ENCODE measurements at places on chromosomes 1 and 21. TPM values are rescaled to one million over a fixed set of nuclear protein-coding genes. Genes with fewer than 3 reads are reported as not detected.
A peak's percentile ranks its signal among the peaks of the same experiment; 100 is the strongest.

DNA sequence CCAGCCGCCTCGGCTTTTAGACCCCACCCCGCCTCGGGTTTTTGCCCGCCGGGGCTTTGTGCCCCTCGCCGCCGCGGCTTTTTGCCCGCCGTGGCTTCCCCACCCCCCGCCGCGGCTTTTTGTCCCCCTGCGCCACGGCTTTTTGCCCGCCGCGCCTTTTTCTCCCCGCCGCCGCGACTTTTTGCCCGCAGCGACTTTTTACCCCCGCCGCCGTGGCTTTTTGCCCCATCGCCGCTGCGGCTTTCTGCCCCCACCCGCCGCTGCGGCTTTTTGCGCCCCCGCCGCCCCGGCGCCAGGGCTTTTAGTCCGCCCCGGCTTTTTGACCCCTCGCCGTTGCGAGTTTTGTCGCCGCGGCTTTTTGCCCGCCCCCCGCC is 474.4 kb downstream of the FAM72C start:
- no peak for DNase-seq

The ADAMTS4 gene
- total RNA-seq, result 0.41 TPM

DNA sequence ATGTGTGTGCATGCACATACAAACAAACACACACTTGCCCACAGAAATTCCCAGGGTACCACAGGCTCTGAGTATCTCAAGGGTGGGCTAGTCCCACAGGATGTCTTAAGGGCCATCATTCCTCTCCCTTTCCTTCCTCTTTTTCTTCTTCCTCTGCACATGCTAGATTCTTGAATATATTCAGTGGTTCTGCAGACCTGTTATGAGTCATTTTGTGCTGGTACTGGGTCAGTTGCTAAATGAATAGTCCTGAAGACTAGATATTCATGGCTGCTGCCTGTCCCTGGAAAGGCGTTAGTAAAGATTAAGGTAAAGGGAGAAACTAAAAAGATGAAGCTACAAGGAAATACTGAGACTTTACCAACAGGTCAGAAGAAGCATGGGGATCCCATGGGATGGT is 256.7 kb upstream of the KIAA0040 start:
- DNase-seq, result no peak

The SPRR2E gene
- not detected for total RNA-seq

GRCh38 chr1:85607126-85607920 is 26.8 kb downstream of the CCN1 start:
- DNase-seq, result no peak

The CAMSAP2 gene
- total RNA-seq, result 117 TPM

DNA sequence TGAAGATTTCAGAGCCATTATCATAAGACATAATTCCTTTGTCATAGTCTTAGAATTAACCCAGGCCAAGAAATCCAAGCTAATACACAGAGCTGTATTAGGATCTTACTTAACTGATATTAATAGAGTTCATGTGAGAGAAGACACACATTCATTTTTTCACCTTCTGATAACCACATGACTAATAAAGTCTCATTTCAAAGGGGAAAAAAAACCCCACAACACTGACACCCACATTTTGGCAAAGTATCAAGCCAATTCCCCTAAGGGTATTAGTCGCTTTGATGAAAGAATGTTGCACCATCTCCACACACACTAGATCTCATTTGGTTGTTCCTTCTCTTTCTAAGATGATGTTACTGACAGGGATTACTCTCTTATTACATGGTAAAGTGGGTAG is 344.4 kb upstream of the ESRRG start:
- DNase-seq, result no peak

The WLS gene
- 28.1 TPM for total RNA-seq

- no peak for DNase-seq
Observed at GRCh38 chr1:230271300-230272035, 154.7 kb downstream of the PGBD5 start.

The ADGRB2 gene
- total RNA-seq, result 42.4 TPM

DNA sequence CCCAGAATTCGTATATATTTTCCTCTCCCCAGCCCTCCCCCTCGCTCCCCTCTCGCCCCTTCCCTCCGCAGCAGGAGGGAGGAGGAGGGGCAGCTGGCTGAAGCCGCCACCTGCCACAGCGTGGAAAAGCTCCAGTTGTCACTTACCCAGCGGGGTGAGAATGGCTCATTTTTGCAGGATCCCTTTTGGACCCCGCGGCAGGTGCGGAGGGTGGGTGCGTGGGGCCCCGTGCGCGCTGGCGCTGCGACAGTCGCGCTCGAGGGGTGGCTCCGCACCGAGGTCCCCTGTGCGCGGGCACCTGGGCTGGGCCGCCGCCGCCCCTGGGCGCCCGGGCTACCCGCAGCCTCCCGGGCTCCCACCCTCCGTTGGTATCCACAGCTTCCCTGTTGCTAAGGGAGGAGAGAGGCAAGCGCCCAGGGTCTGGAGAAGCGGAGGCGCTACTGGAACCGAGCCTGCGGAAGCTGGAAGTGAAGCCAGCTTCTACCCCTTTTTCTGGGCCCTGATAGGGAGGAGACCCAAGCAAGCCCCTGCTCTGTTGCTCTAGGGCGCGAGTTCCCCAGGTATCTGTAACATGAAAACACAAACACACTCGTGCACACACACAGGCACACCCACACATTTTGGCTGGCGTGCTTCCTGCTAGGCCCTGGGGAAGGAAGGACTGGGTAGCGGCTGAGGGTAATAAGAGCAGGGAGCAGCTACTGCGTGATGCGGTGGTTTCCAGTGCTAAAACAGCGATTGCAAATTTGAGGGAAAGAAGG is at the start of gene ERICH3:
Gene ERICH3 (minus strand): TSS at position 442 of the 761 bp plus-strand sequence. CDS start 273 bp downstream, at position 169.
- peak; percentile 16 for DNase-seq

GRCh38 chr21:15976807-15977206 is 247.0 kb downstream of the USP25 start:
- no peak for DNase-seq

DNA sequence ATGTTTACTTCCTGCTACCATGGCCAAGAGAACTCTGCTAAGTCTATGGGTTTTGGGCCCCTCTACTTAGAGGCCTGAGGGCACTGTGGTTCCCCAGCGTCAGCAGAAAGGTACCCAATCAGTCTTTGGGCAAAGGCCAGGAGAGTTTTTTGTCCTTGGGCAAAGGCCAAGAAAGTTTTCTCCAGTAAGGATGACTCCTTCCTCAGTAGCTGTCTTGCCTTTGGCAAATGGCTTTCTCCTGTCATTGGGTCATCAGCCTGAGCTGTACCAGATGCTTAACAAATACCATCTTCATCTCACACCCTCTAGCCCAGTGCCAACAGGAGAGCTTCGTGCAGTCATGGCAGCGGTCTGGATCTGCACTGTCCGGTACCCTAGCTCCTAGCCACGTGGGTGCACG is 199.3 kb upstream of the TMEM51 start:
- DNase-seq, result no peak

- DNase-seq, result no peak
Observed at GRCh38 chr21:32735524-32735923, 7.7 kb upstream of the SYNJ1 start.

The ARHGAP30 gene
- total RNA-seq, result 0.82 TPM

- DNase-seq, result no peak
Observed at GRCh38 chr1:187920976-187921375, 1092.2 kb downstream of the PLA2G4A start.

DNA sequence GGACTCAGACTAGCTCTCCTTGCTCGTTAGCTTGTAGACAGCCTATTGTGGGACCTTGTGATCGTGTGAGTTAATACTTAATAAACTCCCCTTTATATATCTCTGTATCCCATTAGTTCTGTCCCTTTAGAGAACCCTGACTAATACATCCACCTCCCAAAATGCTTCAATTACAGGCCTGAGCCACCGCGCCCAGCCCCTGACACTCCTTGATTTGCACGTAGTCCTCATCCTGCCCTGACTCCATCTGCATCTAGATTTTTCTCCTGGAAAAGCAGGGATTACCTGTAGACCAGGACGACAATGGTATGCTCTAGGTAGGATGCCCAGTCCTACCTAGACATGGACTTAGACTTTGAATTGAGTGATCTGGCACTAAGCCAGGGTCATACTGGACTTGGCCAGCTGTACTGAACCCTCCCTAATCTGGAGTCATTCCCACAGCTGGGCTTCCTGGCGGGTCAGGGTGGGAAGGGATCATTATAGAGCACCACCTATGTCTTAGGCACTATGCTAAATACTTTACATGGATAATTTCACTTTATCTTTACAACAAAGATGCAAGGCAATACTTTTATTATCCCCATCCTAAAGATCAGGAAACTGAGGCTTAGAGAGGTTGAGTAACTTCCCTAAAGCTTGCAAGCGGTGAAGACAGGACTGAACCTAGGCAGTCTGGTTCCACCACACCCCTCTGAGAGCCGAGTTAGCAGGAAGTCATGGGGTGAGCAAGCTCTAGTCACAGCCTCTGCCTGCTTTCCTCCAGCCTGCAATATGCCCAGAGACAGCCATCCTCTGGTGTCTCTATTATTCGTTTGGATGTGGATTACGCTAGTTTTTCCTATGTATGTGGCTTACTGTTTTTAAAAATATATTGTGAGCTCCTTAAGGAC is 89.4 kb downstream of the DTL start:
- no peak for DNase-seq

GRCh38 chr1:64811131-64811530 is 66.3 kb downstream of the RAVER2 start:
- DNase-seq, result no peak

The LYPLA2 gene
- total RNA-seq, result 27.7 TPM

The SLAMF7 gene
- total RNA-seq, result not detected

DNA sequence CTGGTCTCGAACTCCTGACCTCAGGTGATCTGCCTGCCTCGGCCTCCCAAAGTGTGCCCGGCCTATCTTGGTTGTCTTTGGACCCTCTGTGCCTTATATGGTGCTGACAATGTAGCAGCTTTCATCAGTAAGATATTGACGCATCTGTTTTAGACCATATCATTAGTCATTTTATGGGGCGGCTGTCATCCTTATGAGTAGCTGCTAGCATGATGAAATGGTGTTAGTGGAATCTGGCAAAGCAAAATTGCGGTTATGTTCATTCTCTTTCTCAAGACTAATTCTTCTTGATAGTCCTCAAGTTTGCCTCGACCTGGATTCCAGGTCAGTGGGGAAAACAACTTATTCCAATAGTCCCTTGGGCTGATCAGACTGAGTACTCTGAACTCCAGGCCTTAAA is 199.9 kb downstream of the PRDM2 start:
- no peak for DNase-seq

- no peak for DNase-seq
Observed at GRCh38 chr1:40210511-40211204, 37.1 kb upstream of the TMCO2 start.

GRCh38 chr1:203036537-203036936 is 10.2 kb downstream of the PPFIA4 start:
- DNase-seq, result no peak
